ENCODE measurements at places on chromosomes 3 and 15.

DNA sequence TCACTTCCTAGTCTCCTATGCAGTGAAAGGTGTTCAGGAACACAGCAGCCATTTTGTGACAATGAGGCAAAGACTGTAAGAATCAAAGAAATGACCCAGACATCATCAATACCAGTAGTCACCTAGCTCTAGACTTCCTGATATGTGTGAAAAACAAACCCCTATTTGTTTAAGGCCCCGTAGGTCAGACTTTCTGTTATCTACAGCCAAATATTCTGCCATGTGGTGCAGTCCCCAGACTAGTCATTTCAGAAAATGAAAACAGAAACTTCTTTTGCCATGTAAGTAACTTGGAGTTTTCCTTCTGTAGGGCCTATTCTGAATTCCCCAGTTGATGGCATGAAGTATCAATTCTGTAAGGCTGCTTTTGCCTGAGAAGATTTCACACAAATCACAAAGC lies 181.7 kb upstream of the SNTN start:
- DNase-seq: no peak

DNA sequence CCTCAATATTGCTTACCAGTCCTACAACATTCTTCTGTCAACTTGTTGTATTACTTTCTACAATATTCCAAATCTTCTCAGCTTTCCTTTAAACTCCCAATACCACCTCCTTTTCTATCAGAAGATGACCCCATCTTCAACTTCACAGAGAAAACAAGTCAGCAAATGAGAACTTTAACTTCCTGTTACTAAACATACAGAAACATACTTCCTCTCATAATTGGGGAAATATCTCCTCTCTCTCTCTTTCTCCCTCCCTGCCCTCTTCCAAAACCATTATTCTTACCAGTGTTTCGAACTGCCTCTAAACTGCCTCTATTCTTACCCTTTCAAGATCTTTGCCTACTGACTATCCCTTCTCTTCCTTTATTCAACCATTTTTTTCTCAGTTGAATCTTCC lies 1.8 kb upstream of the SNAP23 start:
- no peak for DNase-seq

- DNase-seq: no peak
Measured at GRCh38 chr3:110381992-110382391, 689.6 kb upstream of the NECTIN3 start.

GRCh38 chr3:97763586-97764406 lies 762 bp upstream of the ARL6 start:
- DNase-seq: no peak

- DNase-seq: no peak
Measured at GRCh38 chr3:46865031-46865507, 1.8 kb upstream of the MYL3 start.

DNA sequence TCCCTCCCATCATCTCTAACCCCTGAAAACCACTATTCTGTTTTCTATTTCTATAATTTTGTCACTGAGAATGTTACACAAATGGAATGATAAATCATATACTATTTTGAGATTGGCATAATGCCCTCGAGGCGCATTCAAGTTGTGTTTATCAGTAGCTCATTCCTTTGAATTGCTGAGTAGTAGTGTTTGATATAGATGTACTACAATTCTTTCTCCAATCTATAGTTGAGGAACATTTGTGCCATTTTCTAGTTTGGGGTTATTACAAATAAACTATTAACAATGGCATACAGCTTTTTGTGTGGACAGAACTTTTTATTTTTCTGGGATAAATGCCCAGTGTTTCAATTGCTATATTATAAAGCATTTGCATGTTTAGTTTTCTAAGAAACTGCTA lies 86.0 kb downstream of the CCR1 start:
- DNase-seq: no peak

DNA sequence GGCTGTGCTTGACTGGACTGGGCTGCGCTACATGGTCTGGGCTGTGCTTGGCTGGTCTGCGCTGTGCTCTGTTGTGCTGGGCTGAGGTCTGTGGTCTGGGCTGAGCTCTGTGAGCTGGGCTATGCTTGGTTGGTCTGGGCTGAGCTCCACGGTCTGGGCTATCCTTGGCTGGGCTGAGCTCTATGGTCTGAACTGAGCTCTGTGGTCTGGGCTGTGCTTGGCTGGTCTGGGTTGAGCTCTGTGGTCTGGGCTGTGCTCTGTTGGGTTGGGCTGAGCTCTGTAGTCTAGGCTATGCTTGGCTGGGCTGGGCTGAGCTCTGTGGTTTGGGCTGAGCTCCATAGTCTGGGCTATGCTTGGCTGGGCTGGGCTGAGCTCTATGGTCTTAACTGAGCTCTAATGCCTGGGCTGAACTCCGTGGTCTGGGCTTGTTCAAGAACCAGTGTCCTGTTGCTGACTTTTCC lies 92.0 kb downstream of the PLXNA1 start:
- no peak for DNase-seq

DNA sequence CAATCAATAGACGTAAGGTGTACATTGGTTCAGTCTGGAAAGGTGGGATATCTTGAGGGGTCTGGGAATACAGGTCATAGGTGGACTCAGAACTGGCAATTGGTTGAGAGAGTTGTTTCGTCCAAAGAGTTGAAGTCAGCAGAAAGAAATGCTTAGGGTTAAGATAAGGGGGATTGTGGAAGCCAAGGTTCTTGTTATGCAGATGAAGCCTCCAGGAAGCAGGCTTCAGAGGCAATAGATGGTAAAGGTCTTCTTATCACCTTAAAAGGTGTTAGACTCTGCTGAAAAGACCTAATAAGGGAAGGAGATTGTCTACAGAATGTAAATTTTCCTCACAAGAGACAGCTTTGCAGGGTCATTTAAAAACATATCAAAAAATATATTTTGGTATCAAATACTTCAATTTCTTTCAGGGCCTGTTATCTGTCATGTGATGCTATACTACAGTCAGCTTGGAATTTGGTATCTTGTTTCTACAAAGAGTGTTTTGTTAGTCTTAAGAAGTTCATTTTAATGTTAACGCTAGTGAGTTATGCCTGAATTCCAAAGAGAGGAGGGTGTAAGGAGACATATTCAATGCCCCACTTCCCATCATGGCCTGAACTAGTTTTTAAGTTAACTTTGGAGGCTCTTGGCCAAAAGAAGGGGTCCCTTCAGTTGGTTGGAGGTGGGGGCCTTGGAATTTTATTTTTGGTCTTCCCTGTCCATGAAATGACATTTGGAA lies 378.2 kb upstream of the ROBO2 start:
- DNase-seq: no peak

DNA sequence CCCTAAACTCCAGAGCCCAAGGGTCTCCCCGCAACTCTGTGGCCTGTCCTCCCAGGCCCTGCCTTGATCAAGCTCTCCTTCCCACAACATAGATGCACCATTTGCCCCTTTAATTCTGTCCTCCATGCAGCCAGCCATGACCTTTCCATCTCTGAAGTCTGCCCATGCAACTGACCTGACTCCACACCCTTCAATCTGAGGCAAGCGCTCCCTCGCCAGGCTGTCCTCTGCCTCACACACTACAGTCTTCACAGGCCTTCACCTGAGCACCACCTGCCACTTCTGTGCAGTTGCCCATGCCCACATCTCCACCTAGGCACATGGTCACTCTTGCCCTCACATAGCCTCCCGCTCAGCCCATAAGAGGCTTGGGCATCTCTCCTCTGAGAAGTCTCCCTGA lies 244.0 kb downstream of the OCA2 start:
- no peak for DNase-seq

DNA sequence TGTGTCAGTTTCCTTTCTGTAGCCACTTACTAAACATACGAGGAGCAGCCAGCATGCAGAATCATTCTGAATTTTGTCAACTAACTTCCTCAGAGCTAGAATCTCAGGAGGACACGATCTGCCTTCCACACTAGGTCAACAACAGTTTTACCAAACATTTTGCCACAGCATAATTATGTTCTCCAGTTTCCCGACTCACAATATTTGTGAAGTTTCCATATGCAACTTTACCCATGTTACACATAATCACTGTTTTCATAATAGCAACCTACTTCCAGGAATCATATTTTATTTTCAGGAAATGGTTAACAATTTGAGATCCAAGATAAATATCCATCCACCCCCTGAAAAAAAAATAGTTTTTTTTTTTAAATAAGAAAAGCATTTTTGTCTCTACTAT lies 595.0 kb downstream of the PYDC2 start:
- DNase-seq: no peak

DNA sequence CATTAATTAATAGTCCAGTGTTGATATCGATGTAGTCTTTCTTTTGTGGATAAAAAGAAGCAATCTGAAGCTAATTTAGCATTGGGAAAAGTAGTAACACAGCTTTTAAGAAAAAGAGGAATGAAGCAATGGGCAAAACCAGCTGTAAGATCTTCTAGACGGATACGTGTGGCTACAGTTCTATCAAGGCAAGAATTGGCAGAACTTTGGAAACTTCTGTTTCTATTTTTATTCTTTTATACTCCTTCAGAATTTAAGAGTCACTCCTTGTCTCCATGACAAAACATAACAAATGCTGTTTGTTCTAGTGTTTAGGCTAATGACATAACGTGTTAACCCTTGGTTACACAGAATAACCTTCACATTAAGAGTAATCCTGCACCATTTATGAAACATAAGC lies 289.2 kb downstream of the ROBO2 start:
- DNase-seq: no peak

DNA sequence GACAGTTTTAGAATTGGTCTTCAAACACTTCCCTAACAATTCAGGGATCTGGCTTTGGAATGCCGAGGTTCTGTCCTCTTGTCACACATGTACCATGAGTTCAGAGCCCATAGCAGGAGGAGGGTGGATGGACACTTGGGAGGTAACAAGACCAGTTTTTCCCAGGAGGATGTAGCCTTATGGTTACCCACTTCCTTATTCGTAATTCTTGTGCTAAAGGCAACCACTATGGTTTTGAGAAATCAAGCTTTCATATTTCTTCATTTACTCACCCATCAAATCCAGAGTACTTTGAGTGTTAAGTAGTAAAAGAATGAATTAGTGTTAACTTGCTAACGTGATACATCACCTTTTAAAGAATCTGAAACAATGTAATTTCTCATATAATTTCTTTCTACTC lies 479.6 kb upstream of the ALCAM start:
- no peak for DNase-seq

DNA sequence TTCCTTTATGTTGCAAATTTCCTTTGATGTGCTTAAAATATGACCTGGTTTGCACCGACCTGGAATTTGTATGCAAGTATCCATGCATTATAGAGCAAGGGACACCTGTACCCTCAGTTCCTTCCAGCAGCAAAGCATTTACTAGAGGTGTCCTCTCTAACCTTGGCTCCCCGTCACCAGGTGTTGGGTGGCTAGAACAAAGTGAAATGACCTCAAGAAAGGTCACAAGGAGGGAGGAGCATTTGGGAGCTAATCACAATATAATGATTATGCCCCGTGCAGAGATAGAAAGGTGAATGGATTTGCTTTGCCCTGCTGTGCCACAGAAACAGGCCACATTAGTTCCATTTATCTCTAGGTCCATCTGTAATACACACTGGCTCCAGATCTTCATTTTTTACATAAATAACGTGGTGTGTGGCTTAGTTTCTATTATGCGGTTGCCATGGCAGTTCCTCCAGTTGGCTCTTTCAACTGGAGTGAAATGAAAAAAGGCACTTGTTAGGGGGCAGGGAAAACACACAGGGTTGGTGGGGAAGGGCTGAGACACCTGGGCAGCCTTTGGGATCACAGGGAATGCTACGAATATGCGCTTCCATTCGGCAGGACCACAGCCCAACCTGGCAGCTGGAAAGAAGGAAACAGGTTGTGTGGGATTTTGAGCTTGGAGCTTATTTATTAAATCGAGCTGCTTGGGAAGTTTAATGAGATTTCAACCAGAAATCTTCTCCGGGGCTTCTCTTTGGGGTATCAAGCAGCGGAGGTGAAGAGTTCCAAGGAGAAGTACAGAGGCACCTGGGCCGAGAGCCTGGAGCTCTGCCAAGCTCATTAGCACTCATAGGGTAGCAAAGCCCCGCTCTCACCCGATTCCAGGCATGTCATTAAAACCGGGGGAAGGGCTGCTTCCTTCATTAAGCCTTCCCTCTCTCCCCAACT lies 233.5 kb upstream of the ST8SIA2 start:
- no peak for DNase-seq

Measured in stimulated activated CD8-positive, alpha-beta memory T cell treated with anti-CD3 and anti-CD28 coated beads, Interleukin-4, amount 100 ng/mL, for 4 hours (primary cell).